ENCODE measurements at places on chromosomes 12 and 14.

GRCh38 chr14:87461704-87462103, 531.3 kb downstream of the GALC start:
- DNase-seq, result no peak

DNA sequence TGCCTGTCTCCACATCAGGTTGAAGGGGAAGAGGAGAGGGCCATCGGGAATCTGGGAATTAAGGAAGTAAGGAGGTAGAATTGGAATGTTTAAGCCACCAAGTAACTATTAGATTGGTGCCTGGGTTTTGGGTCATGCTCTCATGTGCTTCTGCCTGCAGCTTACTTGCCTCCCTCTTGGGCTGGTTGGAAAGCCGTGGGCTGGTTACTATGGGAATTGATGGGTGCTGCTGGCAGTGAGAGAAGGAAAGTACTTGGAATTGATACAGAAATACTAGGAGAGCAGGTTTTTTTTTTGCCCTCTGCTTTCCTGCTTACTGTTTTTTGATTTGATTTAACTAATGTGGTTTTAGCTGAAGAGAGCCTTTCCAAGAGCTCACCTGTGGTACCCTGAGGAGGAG, 493.5 kb upstream of the RGS6 start:
- DNase-seq, result no peak

DNA sequence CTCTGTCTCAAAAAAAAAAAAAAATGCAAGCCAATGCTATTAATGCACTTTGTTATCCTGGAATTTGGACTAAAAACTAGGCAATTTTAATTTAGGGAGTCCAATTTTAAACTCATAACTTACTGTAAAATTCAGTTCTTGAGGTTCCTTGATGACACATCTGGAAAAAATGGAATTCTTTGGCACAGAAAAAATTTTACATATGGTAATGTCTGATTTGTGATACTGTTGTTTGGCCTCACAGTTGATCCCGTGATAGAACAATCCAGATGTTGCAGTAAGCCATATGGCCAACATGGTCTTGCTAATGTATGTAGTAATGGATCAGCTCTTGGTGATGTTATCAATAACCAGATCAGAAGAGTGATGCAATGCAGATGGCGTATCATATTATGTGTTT, 1089.8 kb downstream of the FLRT2 start:
- no peak for DNase-seq

- peak; percentile 64 for DNase-seq
Measured at GRCh38 chr12:94262228-94263010, 114.0 kb downstream of the PLXNC1 start.

DNA sequence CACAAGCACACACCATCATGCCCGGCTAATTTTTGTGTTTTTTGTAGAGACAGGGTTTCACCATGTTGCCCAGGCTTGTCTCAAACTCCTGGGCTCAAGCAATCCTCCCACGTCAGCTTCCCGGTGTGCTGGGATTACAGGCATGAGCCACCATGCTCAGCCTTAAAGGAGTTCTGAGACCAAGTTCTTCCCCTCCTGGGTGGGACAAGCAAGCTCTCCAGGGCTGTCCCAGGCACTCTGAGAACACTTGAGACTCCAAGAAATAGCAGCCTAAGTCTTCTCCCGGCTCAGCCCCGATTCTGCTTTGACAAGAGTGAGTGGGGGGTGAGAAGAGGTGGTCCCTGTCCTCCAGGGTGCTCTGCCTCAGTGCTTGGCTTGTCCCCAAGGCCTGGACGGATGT, 86.4 kb downstream of the STAB2 start:
- DNase-seq, result no peak

- DNase-seq, result no peak
Measured at GRCh38 chr12:49375406-49375805, 8.1 kb downstream of the SPATS2 start.

DNA sequence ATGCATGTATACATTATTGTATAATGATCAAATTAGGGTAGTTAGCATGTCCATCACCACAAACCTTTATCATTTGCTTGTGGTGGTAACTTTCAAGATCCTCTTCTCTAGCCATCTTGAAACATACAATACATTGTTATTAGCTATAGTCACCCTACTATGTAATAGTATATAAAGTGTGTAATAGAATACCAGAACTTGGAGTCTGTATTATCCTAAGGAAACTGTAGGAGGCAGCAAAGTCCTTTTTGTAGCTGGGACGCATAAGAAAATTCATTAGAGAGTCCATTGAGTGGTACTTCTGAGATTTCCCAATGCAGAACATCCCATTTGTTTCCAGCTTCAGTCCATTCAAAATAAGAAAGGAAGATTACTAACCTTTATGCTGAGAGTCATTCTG, 325.9 kb upstream of the LRFN5 start:
- no peak for DNase-seq

DNA sequence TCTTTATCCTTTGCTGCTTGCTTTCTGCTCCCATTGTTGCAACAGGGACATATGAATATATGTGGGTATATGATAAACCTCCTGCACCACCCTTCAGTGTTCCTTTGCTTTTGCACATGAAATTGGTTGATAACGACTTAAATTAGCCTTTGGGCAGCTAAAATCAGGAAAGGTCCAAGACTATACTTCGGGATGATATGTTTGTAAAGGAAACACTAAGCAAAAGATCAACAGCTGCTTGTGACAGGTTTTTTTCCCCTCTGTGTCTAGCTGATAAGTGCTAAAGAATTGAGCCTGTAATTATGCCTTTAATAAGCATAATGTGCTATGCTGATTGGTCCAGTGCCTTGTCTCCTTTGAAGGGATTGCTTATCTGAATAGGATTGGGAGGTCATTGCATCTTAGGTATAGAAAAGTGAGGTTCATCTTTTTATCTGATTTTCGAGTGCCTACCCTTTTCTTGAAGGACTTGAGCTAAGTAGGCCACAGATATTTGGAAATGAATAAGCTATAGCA, 59.4 kb downstream of the PPHLN1 start:
- DNase-seq, result no peak

DNA sequence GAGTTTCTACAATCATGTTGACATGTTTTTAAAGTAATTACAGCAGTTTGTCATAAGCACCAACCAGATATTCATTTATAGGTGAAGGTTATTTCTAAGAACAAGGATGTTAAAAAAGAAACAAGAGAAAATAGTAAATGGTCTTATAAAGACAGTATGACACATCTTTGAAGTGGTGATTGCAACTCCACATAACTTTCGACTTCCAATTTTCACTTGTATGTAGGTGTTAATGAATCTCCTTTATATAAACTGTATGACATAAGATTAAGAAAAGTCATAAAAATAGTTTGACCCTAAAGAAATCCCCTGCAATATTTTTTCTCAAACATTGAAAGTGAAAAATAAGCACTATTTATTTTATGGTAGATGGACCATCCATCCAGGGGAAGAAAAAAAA, 144.8 kb upstream of the PTPRQ start:
- no peak for DNase-seq

DNA sequence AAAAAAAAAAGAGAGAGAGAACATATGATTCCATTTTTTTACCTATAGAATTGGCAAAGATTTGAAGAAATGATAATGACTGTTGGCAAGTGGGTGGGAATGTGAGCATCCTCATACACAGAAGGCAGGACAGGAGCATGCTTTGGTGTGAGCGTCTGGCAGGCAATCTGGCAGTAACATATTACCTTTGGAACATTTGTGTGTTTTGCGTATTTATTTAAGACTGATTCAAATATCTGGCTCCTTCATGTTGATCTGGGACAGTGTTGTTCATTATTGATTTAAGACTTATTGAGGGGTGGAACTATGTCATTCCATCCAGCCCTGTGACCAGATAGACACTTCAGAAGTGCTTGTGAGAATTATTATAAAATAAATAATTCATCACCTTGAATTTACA, 53.1 kb downstream of the PPP1R36 start:
- no peak for DNase-seq

DNA sequence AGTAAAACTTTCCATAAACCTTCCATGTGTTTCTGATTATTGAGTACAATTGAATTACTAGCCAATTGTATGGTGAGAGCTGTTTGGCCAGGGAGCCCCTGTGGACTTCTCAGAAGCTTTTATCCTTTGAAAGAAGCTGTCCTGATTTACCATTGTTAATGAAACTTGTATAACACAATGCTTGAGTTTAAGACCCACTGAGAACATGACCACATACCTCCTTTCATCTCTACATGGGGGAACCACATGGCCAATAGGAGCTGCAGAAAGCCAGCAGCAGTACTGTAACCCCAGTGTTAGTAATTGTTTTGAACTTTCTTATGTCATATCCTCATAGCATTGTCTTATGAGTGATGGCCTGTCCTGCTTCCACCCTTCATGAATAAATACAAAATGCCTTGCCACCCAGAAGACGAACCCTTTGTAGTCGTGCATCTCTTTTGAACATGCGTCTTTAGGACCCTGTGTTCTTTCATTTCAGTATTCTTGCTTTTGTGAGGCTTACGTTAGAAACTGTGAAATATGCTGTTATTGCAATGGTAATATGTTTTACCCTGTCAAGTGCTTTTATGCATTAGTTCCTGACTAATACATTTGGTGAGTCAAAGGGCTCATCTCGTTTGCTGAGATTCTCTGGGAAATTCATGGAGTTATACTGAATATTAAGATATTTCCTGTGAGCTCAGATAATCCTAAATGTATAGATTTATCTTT, 815.7 kb downstream of the NRXN3 start:
- DNase-seq, result no peak

- no peak for DNase-seq
Measured at GRCh38 chr12:39426636-39427240, 16.2 kb downstream of the KIF21A start.

DNA sequence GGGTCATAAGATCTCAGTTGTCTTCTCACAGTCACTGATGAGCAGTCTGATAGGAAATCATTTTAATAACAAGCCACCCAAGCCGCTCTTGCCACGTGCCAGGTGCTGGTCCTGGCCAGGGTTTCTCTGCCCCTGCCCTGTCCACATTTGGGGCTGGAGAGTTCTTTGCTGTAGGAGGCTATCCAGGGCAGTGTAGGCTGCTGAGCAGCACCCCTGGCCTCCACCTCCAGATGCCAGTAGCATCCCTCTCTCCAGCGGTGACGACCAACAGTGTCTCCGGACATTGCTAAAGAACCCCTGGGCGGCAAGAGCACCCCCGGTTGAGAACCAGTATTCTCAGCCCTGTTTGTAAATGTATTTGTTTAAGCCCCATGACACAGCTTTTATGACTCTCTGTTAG, 243.7 kb downstream of the GLT1D1 start:
- DNase-seq, result no peak

- no peak for DNase-seq
Measured at GRCh38 chr12:83199069-83199468, 512.4 kb downstream of the TMTC2 start.

DNA sequence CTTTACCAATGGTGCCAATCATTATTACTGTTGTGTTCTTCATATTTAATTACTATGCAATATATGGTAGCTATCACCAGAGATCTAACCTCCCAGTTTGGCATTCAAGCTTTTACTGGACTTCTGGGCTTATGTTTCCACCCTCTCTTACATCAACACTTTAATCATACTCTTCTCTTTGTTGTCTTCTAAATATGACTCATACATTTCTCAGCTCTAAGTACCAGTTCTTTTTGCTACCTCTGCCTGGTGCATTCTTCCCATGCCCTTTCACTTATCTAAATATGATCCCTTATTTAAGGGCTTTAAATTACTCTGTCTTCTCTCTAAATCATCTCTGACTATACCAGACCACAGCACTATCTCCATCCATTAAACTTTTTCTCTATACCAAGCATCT, 246.1 kb upstream of the CCDC196 start:
- no peak for DNase-seq

GRCh38 chr14:91866061-91866460, 1.3 kb downstream of the TC2N start:
- no peak for DNase-seq

- no peak for DNase-seq
Measured at GRCh38 chr12:85657836-85658630, 178.2 kb downstream of the RASSF9 start.

DNA sequence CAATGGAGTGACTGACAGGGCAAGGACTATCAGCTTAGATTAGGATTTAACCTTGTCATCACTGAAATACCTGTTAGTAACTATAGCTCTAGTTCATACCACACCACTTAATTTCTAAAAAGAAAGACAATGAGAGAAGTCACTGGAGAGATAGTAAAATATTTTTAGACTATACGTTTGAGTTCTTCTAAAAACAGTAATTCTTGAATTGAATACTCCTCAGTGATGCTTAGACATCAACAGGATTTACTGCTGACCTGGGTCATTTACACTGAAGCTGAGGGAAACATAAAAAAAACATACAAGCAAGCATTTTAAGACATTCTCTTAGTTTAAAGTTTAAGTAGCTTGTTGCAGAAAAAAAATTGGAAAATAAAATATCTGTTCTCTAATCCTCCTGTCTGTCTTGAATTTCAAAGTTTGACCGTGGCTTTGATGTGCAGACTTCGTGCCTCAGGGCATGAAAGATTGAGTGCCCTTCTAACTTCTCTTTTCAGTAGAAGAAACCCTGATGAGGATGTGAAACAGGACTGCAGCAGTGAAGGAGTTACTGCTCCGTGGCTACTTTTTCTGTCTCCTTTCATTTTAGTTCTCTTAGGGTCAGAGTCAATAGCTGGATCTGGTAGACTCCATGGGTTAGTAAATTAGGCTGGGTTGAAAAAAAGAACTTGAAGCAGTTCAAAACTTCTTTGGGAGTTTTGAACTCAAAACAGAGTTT, 172.2 kb downstream of the PTPRO start:
- no peak for DNase-seq

DNA sequence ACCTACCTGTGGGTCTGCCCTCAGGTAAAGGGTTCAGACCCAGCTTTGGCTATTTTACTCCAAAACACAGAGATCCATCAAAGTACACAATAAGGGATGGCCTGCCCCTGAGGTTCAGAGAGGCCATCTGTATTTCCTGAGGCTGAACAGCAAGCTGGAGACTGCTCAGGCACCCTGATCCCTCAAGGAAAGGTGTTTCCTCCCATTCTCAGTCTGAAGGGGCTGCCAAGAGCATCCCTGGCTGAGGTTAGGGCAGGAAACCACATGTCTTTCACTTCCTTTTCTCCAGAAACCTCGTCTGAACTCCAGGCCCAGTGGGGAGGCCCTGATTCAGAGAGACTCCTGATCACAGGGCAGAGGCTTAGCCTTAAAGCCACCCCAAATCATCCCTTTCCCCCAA, 1.5 kb downstream of the RILPL1 start:
- no peak for DNase-seq

- no peak for DNase-seq
Measured at GRCh38 chr14:76793956-76794355, 18.7 kb downstream of the ANGEL1 start.

- no peak for DNase-seq
Measured at GRCh38 chr12:101414533-101415119, 7.1 kb upstream of the ARL1 start.
